ENCODE measurements at places on chromosomes 12 and 14.
A peak's percentile ranks its signal among the peaks of the same experiment; 100 is the strongest.

DNA sequence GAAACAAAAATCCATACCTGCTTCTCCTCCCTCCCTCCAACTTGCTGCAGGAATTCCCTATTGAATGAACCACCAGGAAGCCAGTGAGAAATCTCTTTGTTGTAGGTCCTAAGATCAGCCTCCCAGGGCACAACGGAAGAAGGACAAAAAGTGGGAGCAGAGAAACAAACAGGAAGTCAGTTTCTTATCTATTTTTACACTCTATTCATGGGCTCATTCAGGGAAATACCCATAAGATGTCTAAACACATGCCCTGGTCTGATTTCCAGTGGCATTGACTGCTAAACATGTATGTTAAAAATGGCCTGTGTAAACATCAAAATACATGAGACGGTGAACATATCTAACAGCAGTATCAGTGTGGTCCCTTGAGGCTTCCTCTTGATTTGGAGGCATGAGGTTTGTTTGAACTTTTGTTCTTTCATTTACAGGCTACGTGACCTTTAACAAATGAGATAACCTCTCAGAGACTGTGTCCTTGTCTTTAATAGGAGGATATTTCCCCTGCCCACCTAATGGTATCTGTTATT, 18.8 kb downstream of the GPR65 start:
- DNase-seq, result no peak

GRCh38 chr12:96434107-96434506, 33.9 kb upstream of the CDK17 start:
- DNase-seq, result no peak

- no peak for DNase-seq
Observed at GRCh38 chr14:104385111-104385510, 194.5 kb upstream of the C14orf180 start.

- DNase-seq, result no peak
Observed at GRCh38 chr12:129049917-129050316, 196.6 kb downstream of the GLT1D1 start.

DNA sequence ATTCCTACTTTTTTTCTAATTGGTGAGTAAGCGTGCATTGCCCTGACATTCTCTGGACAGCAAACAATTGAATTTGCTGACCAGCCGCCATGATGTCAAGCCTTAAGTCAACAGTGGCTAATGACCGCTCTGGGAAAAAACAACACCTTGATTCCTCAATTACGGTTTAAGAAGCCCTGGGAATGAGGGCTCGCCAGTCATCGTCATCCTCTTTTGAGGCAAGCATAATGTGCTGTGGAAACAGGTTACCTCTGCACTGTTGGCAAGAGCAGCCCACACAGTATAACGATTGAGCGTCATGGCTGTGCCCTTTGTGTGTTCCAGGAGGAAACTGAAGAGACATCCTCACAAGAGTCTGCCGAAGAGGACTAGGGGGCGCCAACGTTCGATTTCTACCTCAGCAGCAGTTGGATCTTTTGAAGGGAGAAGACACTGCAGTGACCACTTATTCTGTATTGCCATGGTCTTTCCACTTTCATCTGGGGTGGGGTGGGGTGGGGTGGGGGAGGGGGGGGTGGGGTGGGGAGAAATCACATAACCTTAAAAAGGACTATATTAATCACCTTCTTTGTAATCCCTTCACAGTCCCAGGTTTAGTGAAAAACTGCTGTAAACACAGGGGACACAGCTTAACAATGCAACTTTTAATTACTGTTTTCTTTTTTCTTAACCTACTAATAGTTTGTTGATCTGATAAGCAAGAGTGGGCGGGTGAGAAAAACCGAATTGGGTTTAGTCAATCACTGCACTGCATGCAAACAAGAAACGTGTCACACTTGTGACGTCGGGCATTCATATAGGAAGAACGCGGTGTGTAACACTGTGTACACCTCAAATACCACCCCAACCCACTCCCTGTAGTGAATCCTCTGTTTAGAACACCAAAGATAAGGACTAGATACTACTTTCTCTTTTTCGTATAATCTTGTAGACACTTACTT, 138.9 kb downstream of the HMGA2 start:
- peak; percentile 62 for DNase-seq

DNA sequence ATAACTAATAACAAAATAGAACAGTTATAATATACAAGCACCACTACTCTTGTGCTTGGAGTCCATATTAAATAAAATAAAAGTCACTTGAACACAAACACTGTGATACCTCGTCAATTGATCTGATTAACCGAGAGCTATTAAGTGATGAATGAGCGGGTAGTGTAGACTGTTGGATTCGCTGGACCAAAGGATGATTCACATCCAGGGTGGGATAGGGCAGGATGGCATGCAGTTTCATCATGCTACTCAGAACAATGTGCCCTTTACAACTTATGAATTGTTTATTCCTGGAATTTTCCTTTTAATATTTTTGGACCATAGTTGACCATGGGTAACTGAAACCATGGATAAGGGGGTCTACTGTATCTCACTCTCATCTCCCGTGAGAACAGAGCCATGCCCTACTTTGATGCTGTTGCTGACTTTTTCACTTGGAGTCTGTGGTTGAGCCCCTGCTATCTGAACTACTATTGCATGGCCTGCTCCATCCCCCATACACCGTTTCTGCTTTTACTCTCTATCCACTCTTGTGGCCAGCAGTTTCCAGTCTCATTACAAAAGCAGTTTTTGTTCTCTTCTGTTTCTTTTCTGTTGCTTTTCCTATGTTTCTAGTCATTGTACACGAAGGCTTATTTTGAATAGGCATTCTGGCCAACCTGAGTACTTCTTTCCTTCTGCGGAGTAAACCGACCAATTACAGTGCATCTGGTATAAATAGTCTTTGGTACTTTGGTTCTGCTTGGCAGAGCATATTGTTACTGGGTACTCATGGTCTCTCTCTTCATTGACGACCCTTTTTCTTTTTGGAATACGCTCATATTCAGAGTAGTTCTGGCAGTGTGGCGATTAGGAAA, 12.2 kb downstream of the TMTC2 start:
- no peak for DNase-seq

DNA sequence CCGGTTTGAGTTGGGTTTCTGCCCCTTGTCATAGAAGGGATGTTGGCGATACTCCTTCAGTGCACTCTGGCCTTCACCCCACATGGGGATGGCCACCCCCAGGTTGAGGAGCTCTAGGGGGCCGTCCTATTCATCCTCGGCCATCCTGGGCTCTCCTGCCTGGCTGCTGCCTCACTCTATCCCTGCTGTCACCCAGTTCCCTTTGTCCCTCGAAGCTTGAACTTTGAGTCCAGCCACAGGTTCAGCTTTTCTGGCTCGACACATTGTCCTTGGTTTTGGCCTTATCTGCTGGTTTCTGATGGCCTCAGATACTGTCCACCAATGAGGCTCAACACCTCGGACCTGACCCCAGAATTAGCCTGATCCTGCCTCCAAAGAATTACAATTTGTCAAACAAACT, 58.6 kb downstream of the C14orf132 start:
- DNase-seq, result no peak

DNA sequence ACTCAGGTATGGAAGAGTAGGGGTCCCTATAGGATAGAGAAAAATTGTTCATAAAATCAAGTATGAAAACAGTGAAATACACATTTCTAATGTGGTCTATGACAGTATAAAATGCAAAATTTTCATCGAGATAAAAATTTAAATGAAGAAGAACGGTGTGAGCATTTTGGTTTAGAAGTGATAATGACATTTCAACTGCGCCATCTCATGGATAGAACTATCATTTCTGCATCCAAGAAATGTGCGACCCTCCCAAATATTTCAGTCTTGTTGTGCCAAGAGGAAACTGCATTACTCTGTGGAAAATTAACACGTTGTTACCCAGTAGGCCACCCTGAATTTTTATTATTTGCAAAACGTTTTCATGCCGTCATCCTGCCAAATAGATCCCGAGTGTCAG, 108.8 kb downstream of the CRACR2A start:
- DNase-seq, result no peak

GRCh38 chr12:38175538-38175937, 141.0 kb upstream of the ALG10B start:
- DNase-seq, result no peak

- no peak for DNase-seq
Observed at GRCh38 chr14:95192311-95192710, 35.0 kb upstream of the DICER1 start.

GRCh38 chr12:41467591-41468325, 279.6 kb downstream of the PDZRN4 start:
- DNase-seq, result no peak

- DNase-seq, result no peak
Observed at GRCh38 chr12:82184844-82185243, 173.3 kb downstream of the CCDC59 start.

DNA sequence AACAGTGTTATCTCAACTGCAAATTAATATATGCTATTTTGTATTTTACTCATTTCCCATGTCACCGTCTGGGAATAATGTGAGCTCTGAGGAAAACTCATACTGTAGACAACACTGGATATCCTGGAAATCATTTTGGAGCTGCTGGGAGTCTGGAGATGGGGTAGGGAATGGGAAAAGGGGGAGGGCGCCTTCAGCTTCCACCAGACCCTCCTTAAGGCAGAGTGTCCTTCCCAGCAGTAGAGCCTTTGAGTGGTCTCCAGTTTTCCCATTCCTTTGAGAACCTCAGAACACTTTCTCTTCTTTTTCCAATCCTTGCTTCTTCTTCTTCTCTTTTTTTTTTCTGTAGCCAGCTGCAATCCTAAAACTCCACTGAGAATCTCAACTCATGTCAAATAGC, 5.4 kb upstream of the LRIG3 start:
- no peak for DNase-seq

DNA sequence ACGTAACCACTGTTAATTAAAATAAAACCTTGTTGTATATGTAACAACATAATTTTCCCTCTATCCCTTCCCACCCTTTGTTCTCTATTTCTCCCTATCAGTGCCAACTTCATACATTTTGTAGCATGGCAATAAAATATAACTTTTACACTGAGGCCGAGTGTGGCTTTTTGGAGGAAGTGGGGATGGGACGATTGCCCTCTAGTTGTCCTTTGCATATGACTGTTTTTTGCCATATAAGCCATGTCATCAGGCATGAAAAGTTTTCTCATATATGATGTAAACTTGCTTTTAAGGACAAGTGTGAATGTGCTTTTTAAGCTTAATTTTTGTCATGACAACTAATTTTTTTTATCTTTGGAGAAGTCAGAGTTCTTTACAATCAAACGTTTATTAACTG, 6.2 kb upstream of the CCT2 start:
- DNase-seq, result no peak

GRCh38 chr12:104122298-104122697, 15.7 kb downstream of the NFYB start:
- DNase-seq, result no peak

DNA sequence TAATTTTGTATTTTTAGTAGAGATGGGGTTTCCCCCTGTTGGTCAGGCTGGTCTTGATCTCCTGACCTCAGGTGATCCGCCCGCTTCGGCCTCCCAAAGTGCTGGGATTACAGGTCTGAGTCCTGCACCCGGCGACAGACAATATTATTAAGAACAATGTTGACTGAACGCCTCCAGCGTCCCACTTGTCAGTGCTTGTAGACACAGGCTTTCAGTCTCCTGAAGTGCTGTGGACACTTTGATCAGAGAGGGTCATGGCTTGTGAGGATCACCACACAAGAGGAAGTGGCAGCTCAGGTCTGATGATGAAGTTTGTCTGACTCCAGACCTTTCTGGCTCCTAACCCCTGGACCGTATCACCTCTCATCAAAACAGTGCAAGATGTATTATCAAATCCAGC, 114.6 kb downstream of the CHST11 start:
- no peak for DNase-seq

GRCh38 chr14:67270145-67270753, 29.0 kb downstream of the PALS1 start:
- no peak for DNase-seq

DNA sequence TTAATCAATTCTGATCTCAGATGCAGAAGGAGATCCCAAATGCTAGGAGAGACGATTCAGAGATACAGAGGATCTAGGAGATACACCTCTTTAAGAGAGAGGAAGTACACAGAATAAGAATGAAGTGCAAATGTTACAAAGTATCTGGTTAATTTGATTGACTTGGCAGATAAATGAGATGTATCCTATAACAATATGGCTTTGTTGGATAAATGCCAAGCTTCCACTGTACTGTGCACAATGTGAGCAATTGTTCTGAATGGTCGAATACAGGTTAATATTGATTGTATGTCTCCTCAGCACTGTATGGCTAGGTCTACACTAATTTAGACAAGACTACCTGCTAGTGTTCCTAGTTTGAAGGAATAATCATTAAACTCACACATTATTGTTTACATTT, 119.6 kb upstream of the PTPRB start:
- no peak for DNase-seq

DNA sequence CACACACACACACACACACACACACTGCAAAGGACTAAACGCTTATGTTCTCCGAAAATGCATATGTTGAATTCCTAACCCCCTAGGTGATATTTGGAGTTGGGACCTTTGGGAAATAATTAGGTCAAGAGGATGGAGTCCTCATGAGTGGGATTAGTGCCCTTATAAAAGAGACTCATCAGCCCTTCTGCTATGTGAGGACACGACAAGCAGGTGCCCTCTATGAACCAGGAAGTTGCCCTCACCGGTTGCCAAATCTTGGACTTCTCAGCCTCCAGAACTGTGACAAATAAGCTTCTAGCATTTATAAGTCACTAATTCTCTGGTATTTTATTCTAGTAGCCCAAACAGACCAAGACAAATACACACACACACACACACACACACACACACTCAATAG, 20.7 kb upstream of the TCP11L2 start:
- DNase-seq, result no peak

- no peak for DNase-seq
Observed at GRCh38 chr12:45634273-45634917, 95.1 kb upstream of the ARID2 start.

- peak; percentile 52 for DNase-seq
Observed at GRCh38 chr14:94045563-94046345, 19.6 kb downstream of the OTUB2 start.

DNA sequence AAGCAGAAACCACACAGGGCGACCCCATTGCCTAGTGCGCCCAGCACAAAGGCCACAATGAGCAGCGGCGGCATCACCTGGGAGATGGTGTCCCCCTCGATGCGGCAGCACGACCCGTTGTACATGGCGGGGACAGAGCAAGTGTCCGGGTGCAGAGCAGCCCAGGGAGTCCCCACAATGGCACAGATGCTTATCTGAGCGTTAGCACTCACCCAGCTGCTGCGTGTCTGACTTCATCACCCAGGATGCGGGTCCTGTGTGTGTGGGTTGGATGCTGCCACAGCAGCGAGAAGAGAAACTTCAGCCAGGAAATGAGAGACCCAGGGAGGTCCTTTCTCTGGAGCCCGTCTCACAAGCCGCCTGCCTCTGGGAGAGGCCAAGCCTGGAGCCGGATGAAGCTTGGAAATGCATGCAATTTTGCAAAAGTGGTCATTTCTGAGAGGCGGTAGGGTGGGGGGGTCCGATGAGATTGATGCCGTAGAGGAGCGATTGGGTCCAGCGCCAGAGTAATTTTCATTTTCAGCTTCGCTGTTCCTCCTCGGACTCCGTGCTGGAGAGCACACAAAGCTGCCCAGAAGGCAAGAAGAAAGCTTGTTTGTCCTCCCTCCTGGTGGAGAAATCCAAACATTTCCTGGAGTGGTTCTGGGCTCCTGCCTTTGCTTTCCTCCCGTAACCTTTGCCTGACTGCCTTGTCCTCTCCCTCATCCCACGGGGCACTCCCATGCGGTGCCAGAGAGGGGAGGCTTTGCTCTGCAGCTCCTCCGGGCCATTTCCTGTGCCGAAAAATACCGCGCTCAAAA, at the start of gene HCAR1:
HCAR1 (minus strand) TSS at position 630 of the 800 bp plus-strand sequence; CDS start at position 125, 505 bp downstream.
- no peak for DNase-seq
